ENCODE measurements at places on chromosomes 6 and 20. TPM values are rescaled to one million over a fixed set of nuclear protein-coding genes. Genes with fewer than 3 reads are reported as not detected.

The HLA-G gene
- polyA plus RNA-seq, result 6.9 TPM

The TNFRSF21 gene
- polyA plus RNA-seq, result 29.9 TPM

The MTFR2 gene
- polyA plus RNA-seq, result 4.9 TPM

The TCP11 gene
- polyA plus RNA-seq, result 1.9 TPM
